Right lobe of liver (tissue), 6 donors: ENCODE measurements at places on chromosomes 6 and 20.
A peak's percentile ranks its signal among the peaks of the same experiment; 100 is the strongest.

- no peaks in the 10 kb centered on the region for H3K36me3 ChIP-seq
These were observed 88.4 kb downstream of the HACE1 start for GRCh38 chr6:104771258-104771832.

GRCh38 chr6:137016356-137016755 lies 28.4 kb downstream of the IL20RA start:
- H3K4me3 ChIP-seq = no peak overlapping the region
- no peaks in the 10 kb centered on the region for H3K4me1 ChIP-seq
- no peaks in the 10 kb centered on the region for H3K36me3 ChIP-seq
- peaks cover 39% of the 10 kb centered on the region for H3K27me3 ChIP-seq
- no peak for DNase-seq

GRCh38 chr20:4944518-4945313 lies 56.6 kb downstream of the SLC23A2 start:
- no peaks in the 10 kb centered on the region for H3K4me1 ChIP-seq
- no peak overlapping the region for H3K27ac ChIP-seq
- H3K4me3 ChIP-seq = no peak overlapping the region
- no peaks in the 10 kb centered on the region for H3K36me3 ChIP-seq

GRCh38 chr6:51542475-51542874 lies 544.9 kb downstream of the PKHD1 start:
- H3K27me3 ChIP-seq = no peaks in the 10 kb centered on the region
- H3K27ac ChIP-seq = no peak overlapping the region
- H3K36me3 ChIP-seq = no peaks in the 10 kb centered on the region
- no peaks in the 10 kb centered on the region for H3K4me1 ChIP-seq

- no peaks in the 10 kb centered on the region for H3K4me1 ChIP-seq
- no peaks in the 10 kb centered on the region for H3K36me3 ChIP-seq
- H3K27ac ChIP-seq = no peak overlapping the region
- no peak for DNase-seq
- no peaks in the 10 kb centered on the region for H3K27me3 ChIP-seq
- H3K4me3 ChIP-seq = no peak overlapping the region
These were observed 552.7 kb upstream of the AGPAT4 start for GRCh38 chr6:161826512-161826911.

DNA sequence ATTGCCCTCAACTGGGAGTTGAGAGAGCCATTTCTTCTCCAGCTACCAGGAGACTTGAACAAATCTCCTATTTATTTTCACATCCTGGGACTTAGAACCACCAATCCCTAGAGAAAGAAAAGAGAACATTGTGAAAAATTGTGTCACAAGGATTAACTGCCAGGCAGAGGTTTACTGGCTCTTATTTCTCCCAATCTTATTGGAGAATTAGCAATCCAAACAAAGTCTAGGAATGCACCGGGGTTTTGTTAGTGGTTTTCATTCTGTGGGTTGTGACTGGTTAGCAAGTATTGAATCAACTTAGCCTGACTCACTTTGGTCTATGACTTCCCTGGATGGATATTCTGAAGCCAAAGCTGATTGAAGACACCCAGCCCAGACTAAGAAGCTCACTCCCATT lies 21.2 kb upstream of the ENPP5 start:
- no peaks in the 10 kb centered on the region for H3K36me3 ChIP-seq
- DNase-seq = no peak
- no peaks in the 10 kb centered on the region for H3K4me1 ChIP-seq
- no peak overlapping the region for H3K27ac ChIP-seq

DNA sequence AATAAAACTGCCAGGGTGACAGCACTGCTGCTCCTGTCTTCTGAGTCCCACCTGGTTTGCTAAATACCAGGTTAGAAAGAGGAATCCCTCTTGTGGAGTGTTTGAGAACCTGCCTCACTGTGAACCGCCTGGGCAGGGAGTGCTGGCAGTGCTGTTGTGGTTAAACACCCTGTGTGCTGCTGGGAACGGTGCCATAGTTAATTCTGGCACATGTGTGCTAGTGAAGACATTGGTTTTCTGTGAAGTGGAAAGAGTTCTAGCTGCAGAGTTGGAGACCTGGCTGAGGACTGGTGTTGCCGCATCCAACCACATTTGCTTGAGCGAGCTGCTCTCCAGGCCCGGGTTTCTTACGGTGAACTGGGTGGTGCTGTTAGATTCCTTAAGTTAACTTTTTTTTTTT lies 72.7 kb downstream of the IGF2R start:
- no peaks in the 10 kb centered on the region for H3K4me1 ChIP-seq
- no peaks in the 10 kb centered on the region for H3K27me3 ChIP-seq
- peak; percentile 82 for DNase-seq
- no peak overlapping the region for H3K4me3 ChIP-seq
- no peaks in the 10 kb centered on the region for H3K36me3 ChIP-seq
- H3K27ac ChIP-seq = peak overlapping the region; percentile 83

- H3K4me3 ChIP-seq = no peak overlapping the region
- no peaks in the 10 kb centered on the region for H3K4me1 ChIP-seq
- H3K27me3 ChIP-seq = no peaks in the 10 kb centered on the region
- peak; percentile 41 for DNase-seq
- no peaks in the 10 kb centered on the region for H3K36me3 ChIP-seq
These were observed 164.3 kb upstream of the MLN start for GRCh38 chr6:33967966-33968724.

GRCh38 chr6:89117211-89118108 lies at the start of gene SRSF12:
Gene SRSF12 (minus strand): TSS chr6:89118071. CDS start chr6:89117887, 184 bp downstream.
- peak within 1 kb of the TSS; percentile 61 for H3K4me3 ChIP-seq
- H3K4me1 ChIP-seq = no peaks in the 10 kb centered on the region
- H3K27me3 ChIP-seq = no peaks in the 10 kb centered on the region
- DNase-seq = peak; percentile 56

- no peaks in the 10 kb centered on the region for H3K4me1 ChIP-seq
- peak; percentile 56 for DNase-seq
- H3K4me3 ChIP-seq = peak within 1 kb of the TSS; percentile 42
These were observed at the start of gene SYCP2 for GRCh38 chr20:59933296-59933848. Gene SYCP2 (minus strand): TSS chr20:59933637. CDS start chr20:59922413, 11,224 bp downstream.

DNA sequence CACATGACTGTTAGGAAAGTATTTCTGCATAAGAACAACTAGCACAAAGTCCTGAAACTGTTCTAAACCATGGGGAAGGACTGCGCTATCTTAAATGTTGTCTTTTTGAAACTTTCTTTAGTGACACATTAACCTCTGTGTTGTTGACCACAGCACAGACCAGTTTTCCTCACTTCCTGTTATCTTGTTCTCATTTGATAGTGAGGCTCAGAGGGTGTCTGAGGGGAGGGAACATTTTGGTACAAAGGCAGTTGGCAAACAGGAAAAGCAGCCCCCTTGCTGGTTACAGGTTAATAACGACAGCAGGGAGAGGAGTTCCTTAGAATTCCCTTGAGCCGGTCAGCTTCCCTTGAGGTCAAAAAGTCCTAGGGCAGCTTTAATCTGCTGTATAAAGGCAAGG lies 143.5 kb upstream of the BMP2 start:
- no peak for DNase-seq
- no peak overlapping the region for H3K4me3 ChIP-seq
- no peaks in the 10 kb centered on the region for H3K36me3 ChIP-seq
- peak overlapping the region; percentile 82 for H3K27ac ChIP-seq

DNA sequence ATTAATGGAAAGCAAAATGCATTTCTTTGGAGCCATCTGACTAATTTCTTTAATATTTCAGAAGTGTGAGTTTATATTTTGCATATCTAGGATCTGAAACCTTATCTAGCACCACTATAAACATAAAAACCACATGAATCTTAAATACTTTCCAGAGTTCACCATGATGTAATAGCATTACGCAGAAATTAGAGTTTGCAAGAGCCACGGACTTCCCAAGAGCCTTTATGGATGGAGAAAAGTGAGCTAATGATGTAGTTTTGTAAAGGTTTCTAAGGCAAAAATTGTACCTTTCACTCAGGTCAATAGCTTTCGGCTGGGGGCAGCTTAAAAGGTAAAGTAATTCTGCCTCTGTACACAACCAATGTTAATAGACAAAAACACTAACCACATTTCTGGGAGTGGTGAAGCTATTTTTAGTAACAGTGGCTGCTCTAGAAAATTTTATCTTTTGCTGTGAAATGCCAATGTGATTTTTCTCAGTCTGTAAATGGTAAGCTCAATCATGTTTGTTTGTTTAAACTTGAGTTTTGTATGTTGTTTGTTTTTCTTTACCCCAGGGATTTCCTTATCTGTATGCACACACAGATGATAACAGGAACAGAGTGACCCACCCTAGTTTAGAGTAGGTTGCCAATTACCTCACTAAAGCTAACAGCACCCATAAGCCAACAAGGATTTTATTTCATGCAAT lies 80.5 kb downstream of the FILIP1 start:
- DNase-seq = no peak
- no peak overlapping the region for H3K27ac ChIP-seq
- no peaks in the 10 kb centered on the region for H3K36me3 ChIP-seq
- H3K4me1 ChIP-seq = no peaks in the 10 kb centered on the region
- no peaks in the 10 kb centered on the region for H3K27me3 ChIP-seq

DNA sequence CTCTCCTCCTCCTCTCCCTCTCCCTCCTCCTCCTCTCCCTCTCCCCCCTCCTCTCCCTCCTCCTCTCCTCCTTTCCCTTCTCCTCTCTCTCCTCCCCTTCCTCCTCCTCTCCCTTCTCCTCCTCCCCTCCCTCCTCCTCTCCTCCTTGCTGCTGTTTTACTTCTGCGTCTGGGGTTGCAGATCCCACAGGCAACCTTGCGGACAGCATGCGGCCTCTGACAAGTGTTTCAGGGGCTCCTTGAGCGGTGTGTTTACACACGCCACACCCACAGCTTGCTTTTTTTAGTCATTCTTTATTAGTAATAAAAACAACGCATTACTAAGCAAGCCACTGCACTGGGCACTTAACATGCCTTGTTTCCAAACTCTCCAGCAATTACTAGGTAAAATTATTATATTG lies 81.9 kb downstream of the TFAP2C start:
- no peak for DNase-seq
- no peaks in the 10 kb centered on the region for H3K4me1 ChIP-seq
- no peaks in the 10 kb centered on the region for H3K27me3 ChIP-seq
- no peak overlapping the region for H3K4me3 ChIP-seq

DNA sequence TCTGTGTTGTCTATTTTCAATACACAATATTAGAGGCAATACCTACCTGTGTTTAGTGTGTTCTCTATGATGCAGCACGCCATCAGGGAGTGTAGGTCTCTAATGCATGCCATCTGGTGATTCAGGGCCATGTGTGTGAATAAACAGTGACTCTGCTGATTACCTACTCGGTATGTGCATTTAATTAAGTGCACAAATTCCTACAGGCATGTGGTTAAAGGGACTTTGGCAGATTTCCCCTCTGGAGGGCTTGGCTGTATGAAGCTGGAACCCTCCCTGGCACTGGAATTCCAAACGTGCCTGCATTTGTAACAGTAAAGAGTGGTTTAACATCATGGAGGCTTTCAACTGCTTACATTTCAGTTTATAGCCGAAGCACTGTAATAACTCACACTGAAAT lies 401.5 kb upstream of the SASH1 start:
- H3K4me1 ChIP-seq = no peaks in the 10 kb centered on the region
- H3K36me3 ChIP-seq = no peaks in the 10 kb centered on the region
- no peaks in the 10 kb centered on the region for H3K27me3 ChIP-seq
- no peak overlapping the region for H3K4me3 ChIP-seq
- no peak for DNase-seq
- no peak overlapping the region for H3K27ac ChIP-seq

DNA sequence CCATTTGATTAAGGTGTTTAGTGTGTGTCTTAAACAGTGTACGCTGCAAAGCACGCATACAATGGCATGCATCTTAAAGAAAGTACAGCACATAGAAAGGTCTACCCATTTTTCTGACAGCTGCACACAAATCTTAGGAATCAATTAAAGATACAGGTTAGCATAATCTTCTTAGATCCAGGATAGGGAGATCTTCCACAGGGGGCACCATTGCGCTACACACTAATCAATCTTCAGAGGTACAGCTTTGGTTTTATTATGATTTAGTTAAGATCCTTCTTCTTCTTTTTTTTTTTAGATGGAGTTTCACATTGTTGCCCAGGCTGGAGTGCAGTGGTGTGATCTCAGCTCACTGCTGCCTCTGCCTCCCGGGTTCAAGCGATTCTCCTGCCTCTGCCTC lies 63.7 kb upstream of the BEND3 start:
- no peaks in the 10 kb centered on the region for H3K36me3 ChIP-seq
- H3K4me1 ChIP-seq = no peaks in the 10 kb centered on the region
- DNase-seq = no peak
- H3K27ac ChIP-seq = no peak overlapping the region
- no peak overlapping the region for H3K4me3 ChIP-seq

DNA sequence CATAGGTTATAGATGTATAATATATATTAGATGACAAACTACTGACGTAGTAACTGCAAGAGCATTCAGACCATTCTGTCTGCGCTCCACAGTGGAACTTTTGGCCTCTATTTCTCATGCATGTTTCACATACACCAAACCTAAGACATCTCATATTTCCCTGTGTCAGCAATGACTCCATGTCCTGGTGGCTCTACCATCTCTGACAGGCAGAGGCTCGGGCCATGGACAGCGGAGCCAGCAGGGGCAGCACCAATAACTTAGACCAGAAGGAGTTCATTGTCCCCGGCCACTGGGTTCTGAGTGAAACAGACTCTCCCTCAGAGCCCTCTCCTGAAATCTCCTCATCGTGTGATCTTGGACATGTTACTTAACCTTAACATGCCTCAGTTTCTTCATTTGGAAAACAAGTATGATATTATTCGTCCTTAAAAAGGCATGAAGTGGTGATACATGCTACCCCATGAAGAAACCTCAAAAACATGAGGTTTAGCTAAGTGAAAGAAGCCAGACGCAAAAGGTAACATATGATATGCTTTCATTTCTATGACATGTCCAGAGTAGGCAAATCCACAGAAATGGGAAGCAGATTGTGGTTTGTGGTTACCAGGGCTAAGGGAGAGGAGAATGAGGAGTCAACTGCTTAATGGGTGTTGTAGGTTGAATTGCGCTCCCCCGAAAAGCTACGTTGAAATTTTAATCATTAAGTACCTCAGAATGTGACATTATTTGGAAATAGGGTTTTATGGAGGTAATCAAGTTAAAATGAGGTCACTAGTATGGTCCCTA lies 564.0 kb upstream of the JARID2 start:
- H3K27me3 ChIP-seq = no peaks in the 10 kb centered on the region
- no peak overlapping the region for H3K4me3 ChIP-seq
- no peaks in the 10 kb centered on the region for H3K4me1 ChIP-seq
- no peak overlapping the region for H3K27ac ChIP-seq
- no peaks in the 10 kb centered on the region for H3K36me3 ChIP-seq

DNA sequence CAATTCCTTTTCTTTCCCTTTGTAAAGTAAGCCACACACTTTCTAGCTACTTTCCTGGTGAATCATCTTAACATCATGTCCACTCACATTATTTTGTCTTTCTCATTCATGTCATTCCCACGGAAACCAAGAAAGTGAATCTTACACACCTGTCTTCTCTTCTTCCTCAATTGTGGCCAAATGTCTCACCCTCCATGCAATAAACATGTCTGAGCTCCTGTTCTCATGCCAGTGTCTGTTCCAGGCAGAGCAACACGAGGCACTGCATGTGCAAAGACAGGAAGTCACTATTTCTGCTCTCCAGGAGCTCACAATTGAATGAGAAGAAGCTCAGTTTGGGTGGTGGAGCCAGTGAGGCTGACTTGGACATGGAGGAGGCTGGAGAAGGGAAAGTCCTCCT lies 29.0 kb upstream of the TMEM244 start:
- H3K27ac ChIP-seq = no peak overlapping the region
- H3K36me3 ChIP-seq = no peaks in the 10 kb centered on the region
- no peaks in the 10 kb centered on the region for H3K27me3 ChIP-seq
- DNase-seq = no peak

- H3K4me3 ChIP-seq = no peak overlapping the region
- H3K27me3 ChIP-seq = no peaks in the 10 kb centered on the region
- no peak overlapping the region for H3K27ac ChIP-seq
These were observed 232.2 kb upstream of the FLRT3 start for GRCh38 chr20:14569641-14570040.
